Hematopoietic multipotent progenitor cell (in vitro differentiated cells): ENCODE measurements at places on chromosomes 5 and 9.

- no peak for DNase-seq
Measured at GRCh38 chr9:124960409-124960752, 19.5 kb upstream of the GOLGA1 start.

- no peak for DNase-seq
Measured at GRCh38 chr5:142115937-142116614, 7.5 kb downstream of the NDFIP1 start.

- no peak for DNase-seq
Measured at GRCh38 chr9:112997236-112997941, 14.6 kb downstream of the ZNF883 start.

GRCh38 chr5:9524941-9525340 is 20.9 kb downstream of the SEMA5A start:
- no peak for DNase-seq

GRCh38 chr5:111069839-111070238 is 1.7 kb upstream of the TSLP start:
- DNase-seq = no peak

GRCh38 chr9:128494108-128494745 is 10.3 kb upstream of the GLE1 start:
- DNase-seq = peak; percentile 95
